Spinal cord (tissue), 10 donors: ENCODE measurements at places on chromosomes 13 and 19. TPM values are rescaled to one million over a fixed set of nuclear protein-coding genes. Genes with fewer than 3 reads are reported as not detected.

Gene WDR87
- not detected for total RNA-seq

Gene CD37
- total RNA-seq, result 10.5 TPM

Gene ALOX5AP
- 23.1 TPM for total RNA-seq

Gene PLPP2
- 11.8 TPM for total RNA-seq

Gene PPP1R37
- total RNA-seq, result 14.4 TPM

Gene SMIM44
- not detected for total RNA-seq

Gene FFAR2
- 0.11 TPM for total RNA-seq

Gene NCR1
- total RNA-seq, result 0.17 TPM

Gene TMEM38A
- 18.6 TPM for total RNA-seq

Gene OLFM2
- 79.2 TPM for total RNA-seq

Gene MISP3
- total RNA-seq, result 1.2 TPM

Gene ZNF793
- total RNA-seq, result 17.8 TPM

Gene SPIB
- 0.06 TPM for total RNA-seq

Gene KLK3
- total RNA-seq, result not detected

Gene ATP11A
- 24.7 TPM for total RNA-seq

Gene EXOC3L2
- total RNA-seq, result 0.99 TPM

Gene GNG7
- total RNA-seq, result 11.4 TPM

Gene ZNF471
- total RNA-seq, result 16.3 TPM

Gene AMER2
- 21.0 TPM for total RNA-seq

Gene DLEU7
- total RNA-seq, result 3.9 TPM

Gene KANK3
- total RNA-seq, result 4.3 TPM

Gene CXCL17
- total RNA-seq, result not detected

Gene ELSPBP1
- total RNA-seq, result not detected

Gene SIGLEC9
- total RNA-seq, result 2.0 TPM

Gene XPO4
- 30.5 TPM for total RNA-seq

Gene CYP4F2
- total RNA-seq, result not detected

Gene TEX26
- 2.1 TPM for total RNA-seq

Gene TUBB4A
- total RNA-seq, result 121 TPM

Gene TARM1
- not detected for total RNA-seq

Gene NPHS1
- 0.30 TPM for total RNA-seq

Gene ACP7
- total RNA-seq, result 0.10 TPM

Gene BCAM
- total RNA-seq, result 34.3 TPM

Gene ZNF813
- total RNA-seq, result 5.1 TPM

Gene HSD11B1L
- total RNA-seq, result 28.5 TPM

Gene IL27RA
- 4.7 TPM for total RNA-seq

Gene CEP89
- 22.8 TPM for total RNA-seq

Gene CRB3
- total RNA-seq, result 0.44 TPM

Gene SULT2A1
- total RNA-seq, result 0.17 TPM

Gene NEK3
- total RNA-seq, result 24.1 TPM

Gene ZNF723
- total RNA-seq, result not detected

Gene FAM124A
- 6.8 TPM for total RNA-seq

Gene ZNF329
- total RNA-seq, result 34.5 TPM

Gene PLK5
- total RNA-seq, result 0.66 TPM

Gene MBD3L2
- not detected for total RNA-seq

Gene CTXN1
- total RNA-seq, result 14.7 TPM
